ENCODE measurements at places on chromosomes 16 and 17.

DNA sequence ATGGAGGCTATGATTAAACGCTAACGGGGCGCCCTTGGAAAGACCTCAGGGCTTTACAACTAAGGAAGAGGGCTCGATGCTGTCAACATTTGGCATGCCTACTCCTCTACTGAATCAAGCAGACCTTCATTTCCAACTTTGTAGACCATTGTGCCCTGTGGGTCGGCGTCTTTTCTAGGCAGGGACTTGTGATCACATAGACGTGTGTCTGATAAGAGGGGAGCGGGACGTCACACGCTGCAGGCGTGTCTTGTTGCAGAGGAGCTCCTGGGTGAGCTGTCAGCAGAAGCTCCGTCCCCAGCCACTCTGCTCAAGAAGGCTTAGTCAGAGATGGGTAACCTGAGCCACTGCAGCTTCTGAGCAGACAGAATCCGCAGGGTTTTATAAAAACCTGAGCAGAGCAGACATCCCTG, 2.8 kb downstream of the MAPK8IP3 start:
- no peak for DNase-seq

DNA sequence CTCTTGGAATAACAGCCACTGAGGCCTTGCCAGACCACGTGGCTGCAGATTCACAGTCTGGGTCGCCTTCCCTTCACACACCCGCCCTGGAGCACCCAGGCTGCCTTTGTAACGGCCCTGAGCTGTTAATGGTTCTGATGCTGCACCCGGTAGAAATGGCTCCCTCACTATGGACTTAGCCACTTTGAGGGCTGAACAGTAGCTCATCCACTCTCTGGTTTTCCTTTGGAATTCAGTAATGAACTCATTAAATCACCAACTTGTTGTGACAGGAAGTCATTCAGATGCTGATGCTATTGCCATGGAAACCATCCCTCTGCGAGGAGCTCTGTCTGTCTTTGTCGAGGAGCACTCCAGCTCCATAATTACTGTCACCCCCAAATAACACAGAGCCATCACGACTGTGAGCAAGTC, 59.2 kb downstream of the CDK5R1 start:
- peak; percentile 83 for DNase-seq

GRCh38 chr16:50351116-50351515, 17.7 kb downstream of the BRD7 start:
- no peak for DNase-seq

DNA sequence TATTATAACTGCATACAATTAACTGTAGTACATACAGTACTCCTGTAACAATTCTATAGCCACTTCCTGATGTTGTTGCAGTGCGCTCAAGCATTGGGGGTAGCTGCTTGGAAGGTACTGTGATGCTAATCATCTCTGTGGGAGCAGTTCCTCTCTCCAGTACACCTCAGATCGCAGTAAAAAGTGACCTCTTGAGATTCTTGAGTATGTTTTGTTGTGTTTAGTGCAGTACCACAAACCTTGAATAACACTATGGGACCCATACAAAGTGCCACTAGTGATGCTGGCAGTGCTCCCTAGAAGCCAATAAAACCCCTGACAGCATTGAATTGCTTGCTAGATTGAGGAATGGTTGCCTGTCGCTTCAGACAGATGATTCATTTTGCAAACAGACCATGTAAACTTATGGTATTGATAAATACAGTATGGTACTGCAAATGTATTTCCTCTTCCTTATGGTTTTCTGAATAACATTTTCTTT, 193.0 kb downstream of the SPECC1 start:
- no peak for DNase-seq

- no peak for DNase-seq
These were observed 5.1 kb downstream of the KRT222 start for GRCh38 chr17:40659911-40660310.

DNA sequence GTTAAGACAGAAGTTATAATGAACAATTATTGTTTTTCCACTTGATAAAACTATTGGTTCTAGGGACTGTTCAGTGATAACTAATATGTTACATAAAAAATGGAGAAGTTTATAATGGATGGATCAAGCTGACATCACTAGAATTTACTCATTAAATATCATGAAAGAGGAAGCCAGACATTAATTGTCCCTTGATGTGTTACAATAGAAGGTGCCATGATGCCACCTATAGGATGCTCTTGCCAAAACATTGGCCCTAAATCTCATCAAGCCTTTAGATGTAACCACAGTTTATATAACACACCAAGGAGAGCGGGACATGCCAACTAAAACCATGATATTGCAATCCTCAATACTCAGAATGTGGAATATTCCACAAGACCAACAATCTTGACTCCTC, 147.9 kb upstream of the MON1B start:
- peak; percentile 32 for DNase-seq

DNA sequence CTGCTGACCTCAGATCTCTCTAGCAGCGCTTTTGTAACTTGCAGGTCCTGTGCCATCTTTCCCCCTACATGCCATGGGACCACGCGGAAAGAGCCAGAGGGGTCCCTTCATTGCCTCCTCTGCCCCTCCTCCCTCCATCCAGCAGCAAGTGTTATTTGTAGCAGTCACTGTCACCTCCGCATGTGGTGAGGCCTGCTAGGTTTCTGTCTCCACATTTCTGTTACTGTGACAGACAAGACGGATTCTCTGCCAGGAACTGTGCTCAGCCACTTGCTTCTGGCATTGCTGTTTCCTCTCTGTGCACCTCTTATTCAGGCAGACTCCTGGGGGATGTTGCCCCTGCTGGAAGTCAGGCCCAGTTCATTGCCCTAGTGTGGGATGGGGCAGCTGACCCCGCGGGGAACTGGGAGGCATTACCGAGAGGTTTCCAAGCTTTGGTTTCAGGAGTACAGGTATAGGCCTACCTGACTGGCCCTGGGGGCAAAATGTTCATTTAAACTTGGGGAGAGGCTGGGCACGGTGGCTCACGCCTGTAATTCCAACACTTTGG, 61.2 kb downstream of the RAB11FIP4 start:
- DNase-seq = no peak

GRCh38 chr17:78224231-78225087, 7.0 kb upstream of the TMEM235 start:
- peak; percentile 67 for DNase-seq

DNA sequence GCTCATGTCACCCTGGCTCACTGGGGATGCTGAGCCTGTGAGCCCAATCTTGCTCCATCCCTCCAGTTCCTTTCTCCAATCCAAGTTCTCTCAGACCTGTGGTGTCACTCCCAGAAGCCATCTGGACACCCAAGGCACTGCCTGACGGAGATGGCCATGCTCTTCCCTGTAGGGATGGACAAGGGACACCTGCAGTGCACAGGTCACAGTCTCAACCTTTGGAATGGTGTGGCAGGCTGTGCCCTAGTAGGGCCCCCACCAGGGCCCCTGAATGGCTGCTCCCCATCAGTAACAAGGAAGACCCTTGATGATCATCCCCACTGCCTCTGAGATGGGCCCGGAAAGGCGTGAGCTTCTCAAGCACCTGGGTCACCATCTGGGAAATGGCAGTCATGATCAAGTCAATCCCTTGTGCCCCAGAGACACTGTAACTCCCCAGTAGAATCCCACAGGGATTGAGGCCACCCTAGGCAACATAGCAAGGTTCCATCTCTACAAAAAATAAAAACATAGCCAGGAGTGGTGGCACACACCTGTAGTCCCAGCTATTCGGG, 822.5 kb downstream of the KCNJ18 start:
- no peak for DNase-seq

DNA sequence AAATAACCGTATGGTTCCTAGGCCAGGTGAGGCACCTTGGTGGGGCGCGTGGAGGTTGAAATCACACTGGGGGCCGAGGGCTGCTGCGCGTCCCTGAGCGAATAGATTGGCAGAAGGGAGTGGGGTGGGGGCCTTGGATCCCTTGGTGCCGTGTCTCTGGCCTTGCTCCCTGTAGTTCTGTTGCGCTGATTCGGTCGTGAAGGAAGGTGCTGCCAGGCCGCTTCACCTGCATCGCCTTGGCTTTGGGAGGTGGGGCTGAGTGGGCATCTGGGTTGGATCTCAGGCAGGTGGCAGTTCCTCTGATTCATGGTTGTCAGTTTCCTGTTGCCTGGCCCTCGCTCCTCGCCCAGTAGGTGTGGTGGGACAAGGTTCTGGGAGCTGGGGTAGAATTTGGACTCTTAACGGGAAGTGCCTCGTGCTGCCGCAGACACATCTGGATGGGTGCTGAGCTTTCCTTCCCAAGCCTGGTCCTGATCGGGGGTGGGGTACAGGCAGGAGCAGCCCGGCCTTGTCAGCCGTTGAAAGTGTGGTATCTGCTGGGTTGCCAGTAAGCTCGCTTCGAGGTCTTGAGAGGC, 30.1 kb downstream of the PGS1 start:
- DNase-seq = no peak

DNA sequence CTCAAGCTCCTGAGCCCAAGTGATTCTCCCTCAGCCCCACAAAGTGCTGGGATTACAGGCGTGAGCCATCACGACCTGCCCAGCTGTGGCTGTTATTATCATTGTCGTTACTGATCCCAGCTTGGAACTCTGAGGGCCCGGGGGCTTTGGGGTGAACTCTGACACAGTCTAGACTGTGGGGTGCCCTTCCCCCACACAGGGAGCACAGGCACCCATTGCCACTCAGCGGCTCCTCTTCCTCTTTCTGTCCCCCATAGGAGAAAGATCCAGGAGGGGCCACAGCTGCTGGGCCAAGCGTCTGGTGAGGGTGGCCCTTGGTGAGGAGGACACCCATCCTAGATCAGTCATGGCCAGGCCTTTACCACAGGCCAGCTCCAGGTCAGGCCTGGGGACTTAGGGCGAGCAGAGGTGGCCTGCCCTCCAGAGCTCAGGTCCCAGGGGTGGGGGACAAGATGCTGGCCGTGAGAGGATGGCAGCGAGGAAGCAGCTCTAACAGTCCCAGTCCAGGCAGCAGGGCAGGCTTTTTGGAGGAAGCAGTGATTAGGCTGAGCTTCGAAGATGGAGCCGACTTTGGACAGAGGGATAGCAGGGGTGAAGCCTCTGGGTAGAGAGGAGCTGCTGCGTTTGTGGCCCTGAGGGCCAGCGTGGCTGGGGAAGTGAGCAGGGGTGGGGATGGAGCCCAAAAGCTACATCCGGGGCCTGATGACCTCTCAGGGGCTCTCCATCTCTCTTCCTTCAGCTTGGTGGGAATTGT, 24.7 kb downstream of the TMEM235 start:
- DNase-seq = no peak

GRCh38 chr16:57613514-57613913, 14.9 kb upstream of the ADGRG1 start:
- no peak for DNase-seq

DNA sequence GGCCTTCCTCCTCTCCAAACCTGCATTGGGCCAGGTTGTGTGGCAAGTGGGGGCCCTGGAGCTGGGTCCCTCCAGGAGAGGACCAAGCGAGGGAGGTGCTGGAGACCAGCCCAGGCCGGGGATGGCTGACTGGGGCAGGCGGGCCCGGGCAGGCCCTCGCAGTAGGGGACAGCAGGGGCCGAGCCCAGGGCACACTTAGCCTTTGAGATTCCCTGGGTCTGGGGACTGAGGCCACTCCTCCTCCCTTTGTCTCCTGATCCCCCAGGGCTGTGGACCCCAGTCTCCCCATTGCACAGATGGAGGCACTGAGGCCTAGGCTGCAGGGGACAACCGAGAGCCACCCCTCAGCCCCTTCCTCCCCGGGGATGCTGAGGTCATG, 5.2 kb downstream of the FOXJ1 start:
- no peak for DNase-seq

DNA sequence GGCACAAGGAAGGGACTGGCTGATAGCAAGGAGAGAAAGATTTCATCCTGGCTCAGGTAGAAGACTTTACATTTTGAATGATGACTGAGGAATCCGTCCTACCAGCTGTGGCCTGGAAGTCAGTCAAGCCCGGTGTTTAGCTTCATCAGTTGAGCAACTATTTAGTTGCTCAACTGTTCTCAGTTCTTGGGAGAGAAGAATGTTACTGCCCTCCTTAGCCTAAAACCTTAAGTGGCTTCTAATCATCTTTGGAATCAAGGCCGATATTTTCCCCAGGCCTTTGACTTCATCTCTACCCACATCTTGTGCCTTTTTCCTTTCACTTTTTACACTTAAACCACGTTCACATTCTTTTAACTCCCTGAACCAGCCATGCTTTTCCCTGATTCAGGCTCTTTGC, 17.3 kb upstream of the RBL2 start:
- DNase-seq = no peak

- no peak for DNase-seq
These were observed 158.3 kb upstream of the PLCG2 start for GRCh38 chr16:81620796-81621195.

DNA sequence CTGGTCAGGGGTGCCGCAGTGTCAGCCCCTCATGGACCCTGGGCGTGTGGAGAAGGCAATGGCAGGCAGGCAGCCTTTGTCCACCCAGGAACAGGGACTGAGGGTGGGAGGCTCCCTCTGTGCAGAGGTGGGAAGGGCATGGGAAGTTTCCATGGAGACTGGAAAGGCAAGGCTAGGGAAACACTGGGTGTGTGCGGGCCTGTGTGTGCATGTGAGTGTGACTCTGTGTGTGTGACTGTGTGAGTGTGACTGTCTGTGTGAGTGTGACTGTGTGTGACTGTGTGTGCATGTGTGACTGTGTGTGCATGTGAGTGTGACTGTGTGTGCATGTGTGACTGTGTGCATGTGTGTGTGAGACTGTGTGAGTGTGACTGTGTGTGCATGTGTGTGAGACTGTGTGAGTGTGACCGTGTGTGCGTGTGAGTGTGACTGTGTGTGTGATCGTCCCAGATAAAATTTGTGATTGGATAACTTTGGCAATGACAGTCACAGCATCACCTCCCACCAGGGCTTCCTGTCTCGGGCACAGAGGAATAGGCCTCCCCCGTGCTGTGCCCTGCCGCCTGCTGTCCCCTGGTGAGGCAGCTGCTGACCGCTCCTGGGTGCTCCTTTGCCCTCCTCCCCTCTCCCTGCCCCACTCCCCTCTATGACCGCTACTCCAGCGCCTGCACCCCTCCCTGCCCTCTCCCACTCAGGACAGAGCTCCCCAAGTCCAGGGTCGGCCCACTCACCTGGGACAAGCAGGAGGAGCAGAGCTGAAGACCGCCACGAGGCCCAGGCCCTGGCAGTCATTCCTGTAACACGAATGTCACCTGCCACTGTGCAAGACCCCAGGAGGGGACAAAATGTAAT, 698 bp downstream of the CD300C start:
- no peak for DNase-seq

DNA sequence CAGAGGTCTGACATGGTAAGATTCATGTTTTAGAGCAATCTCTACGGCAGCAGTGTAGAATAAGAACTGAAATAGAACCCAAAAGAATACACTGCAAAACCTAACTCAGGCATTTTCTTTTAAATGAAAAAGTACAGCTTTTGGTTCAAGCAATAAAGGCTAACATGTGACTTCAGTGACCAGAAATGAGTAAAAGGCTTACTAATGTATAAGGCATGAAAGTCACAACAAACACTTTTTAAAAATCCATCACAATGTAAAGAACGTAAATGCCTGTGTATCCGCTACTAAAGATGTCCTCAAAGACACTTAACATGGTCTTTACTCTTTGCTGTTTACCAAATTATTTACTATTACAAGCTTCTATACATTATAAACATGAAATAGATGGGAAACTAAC, 16.6 kb downstream of the KIAA0753 start:
- DNase-seq = no peak

Measured in pons (tissue), 1 donor.